Progenitor cell of endocrine pancreas (in vitro differentiated cells): ENCODE measurements at places on chromosomes 1 and 21. TPM values are rescaled to one million over a fixed set of nuclear protein-coding genes. Genes with fewer than 3 reads are reported as not detected.

DNA sequence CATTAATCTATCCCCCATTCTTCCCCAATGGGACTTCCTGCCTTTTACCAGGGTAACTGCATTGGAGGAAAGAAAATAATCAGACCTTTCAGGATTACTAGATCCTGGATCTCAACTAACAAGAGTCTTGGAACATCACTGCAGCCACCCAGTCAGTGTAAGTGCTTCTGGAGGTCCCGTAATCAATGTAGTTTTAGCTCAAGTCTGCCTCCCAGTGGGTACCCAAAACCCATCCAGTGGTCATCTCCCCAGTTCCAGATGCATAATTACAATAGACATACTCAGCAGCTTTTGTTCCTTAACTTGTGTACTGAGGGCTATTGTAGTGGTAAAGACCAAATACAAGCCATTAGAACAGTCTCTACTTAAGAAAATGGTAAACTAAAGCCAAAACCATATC, 319.1 kb downstream of the GPATCH2 start:
- no peak for DNase-seq

- DNase-seq = no peak
Observed at GRCh38 chr21:41325138-41325912, 8.7 kb downstream of the FAM3B start.

Gene MAP3K21
- total RNA-seq = 13.1 and 13.9 TPM in 2 replicates

Gene IL23R
- not detected in 2 replicates for total RNA-seq
